Ecto neural progenitor cell (in vitro differentiated cells): ENCODE measurements at places on chromosomes 4 and X.

- DNase-seq, result no peak
Measured at GRCh38 chr4:47510506-47511143, 25.6 kb downstream of the ATP10D start.

DNA sequence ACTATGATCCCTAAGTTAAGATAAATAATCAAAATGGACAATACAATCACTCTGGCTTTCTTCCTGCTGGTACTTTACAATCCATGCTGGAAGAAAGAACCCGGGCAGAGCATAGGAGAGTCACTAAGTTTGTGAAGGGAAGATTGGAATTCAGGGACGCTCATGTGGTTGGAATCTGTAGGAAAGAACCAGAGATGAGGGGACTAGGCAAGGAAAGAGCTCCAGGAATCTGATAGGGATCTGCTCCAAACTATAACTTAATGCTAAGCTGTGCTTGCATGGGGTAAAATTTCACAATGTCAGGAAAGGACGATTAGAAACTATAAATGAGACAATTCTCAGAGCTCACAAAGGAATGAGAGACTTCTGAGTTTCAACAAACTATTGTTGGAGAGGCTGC, 167.5 kb downstream of the ADGRA3 start:
- DNase-seq, result no peak

GRCh38 chr4:111988514-111988913, 156.7 kb upstream of the FAM241A start:
- no peak for DNase-seq

- DNase-seq, result no peak
Measured at GRCh38 chrX:100681599-100681998, 37.6 kb downstream of the SRPX2 start.

GRCh38 chr4:151652841-151653547, 107.8 kb downstream of the GATB start:
- DNase-seq, result no peak

GRCh38 chr4:110543577-110543976, 67.6 kb downstream of the ENPEP start:
- no peak for DNase-seq

- DNase-seq, result no peak
Measured at GRCh38 chrX:46547857-46548256, 2.6 kb upstream of the ZNF674 start.

DNA sequence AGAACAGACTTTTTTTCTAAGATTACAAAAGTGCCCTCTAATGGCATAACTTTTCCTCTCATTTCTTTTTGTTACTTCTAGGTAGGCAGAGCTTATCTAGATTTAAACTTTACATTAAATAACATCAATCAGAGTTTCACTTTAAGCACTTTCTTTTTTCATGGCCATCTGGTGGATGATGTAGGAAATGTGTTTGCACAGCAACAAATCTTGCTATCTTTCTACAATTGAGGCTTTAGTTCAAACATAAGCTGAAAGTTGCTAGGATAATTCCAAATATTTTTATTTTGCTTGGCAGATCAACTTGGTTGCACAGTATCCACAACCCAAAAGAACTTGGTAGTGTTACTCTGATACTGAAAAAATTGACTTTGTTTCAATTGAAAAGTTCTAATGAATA, 22.0 kb downstream of the NDNF start:
- DNase-seq, result no peak

DNA sequence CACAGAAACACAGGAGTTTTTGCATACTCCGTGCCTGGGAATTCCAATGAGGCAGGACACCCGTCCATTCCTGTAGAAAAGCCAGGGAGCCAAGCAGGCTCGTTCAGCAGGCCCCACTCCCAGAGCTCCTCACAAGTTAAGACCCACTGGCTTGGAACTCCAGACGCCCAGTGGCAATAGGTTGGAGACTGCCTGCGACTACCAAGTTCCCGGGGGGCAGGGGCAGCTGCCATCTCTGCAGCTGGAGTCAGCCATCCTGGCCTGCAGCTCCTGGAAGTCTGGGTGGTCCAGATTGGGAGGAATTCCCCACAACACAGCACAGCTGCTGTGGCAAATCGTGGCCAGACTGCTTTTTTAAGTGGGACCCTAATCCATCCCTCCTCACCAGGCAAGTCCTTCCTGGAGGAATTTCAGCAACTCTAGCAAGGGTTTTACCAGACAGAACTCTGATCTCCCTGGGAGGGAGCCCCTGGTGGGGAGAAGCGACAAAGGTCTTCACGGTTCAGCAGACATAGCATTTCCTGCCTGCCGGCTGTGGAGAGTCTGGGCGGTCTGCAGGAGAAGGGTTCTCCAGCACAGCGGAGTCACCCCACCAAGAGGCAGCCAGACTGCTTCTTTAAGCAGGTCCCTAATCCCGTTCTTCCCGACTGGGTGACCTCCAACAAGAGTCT, 231.9 kb downstream of the STPG2 start:
- peak; percentile 55 for DNase-seq

GRCh38 chrX:72299891-72300630, 5.7 kb downstream of the CITED1 start:
- DNase-seq, result no peak

GRCh38 chr4:153402366-153402765, 57.9 kb downstream of the MND1 start:
- DNase-seq, result no peak

DNA sequence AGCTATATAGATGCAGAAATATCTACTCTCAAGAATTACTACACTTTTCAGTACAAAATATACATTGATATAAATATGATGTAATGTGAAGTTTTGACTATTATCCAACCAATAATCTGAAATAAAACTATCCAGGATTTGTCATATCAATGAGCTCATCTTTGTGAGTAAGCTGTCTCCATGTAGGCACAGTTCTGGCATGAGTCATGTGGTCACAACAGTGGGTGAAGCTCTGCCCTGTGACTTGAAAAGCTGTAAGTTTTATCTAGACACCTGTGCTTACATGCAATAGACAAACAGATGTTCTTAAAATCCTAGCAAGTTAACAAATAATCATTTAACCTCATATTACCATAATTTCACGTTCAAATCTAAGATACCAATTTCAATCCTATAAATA, 192.7 kb downstream of the GABRG1 start:
- DNase-seq, result no peak

DNA sequence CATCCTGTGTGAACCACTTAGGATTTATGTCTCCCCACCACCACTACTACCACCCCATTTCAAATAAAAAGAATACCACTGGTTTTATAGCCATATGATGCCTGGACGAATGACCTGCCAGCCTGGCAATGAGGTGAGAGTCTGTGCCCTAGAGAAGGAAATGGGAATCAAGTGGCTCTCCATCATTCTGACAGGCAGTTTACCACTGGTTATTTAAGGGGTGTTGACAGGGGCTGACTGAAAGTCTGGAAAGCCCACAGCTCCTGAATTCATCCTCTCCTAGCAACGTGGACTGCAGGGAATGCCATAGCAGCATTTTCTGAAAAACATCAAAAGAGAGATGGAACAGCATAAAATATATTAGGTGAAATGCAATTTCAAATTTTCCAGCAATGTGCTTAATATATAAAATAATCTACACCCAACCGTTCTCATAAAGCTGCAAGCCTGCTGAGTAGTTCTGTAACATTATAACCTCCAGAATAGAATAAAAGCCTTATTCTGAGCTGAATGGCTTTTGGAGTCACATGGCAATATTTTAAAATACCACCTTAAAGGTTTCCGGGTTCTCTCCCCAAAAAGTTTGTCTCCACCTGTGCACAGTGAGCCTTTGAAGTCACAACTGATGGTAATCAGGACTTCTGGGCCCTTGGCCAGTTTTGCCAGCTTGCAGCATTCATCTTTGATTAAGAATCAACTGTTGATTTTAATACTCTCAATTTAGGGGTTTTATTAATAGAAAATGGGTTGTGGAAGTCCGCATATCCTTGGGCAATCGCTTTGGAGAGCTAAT, 121.5 kb downstream of the DCTD start:
- DNase-seq, result no peak

DNA sequence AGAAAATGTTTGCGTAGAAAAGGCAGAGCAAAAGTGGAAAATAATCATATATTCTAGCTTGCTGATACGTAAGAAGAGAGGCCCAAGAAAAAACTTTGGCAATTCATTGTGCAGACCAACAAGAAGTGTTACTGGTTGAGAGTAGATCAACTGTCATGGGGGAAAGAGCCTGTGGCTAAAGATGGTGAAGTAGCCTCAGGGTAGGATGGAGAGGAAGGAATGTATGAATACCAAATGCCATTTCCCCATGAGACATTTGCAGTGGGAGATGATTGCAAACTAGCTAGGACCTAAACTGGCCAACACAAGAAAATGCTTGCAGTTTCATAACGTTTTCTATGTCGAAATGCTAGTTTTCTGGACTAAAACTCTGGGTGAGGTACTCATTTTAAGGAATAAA, 47.7 kb upstream of the ADGRL3 start:
- no peak for DNase-seq

GRCh38 chr4:61376301-61376700, 176.2 kb downstream of the ADGRL3 start:
- DNase-seq, result no peak

DNA sequence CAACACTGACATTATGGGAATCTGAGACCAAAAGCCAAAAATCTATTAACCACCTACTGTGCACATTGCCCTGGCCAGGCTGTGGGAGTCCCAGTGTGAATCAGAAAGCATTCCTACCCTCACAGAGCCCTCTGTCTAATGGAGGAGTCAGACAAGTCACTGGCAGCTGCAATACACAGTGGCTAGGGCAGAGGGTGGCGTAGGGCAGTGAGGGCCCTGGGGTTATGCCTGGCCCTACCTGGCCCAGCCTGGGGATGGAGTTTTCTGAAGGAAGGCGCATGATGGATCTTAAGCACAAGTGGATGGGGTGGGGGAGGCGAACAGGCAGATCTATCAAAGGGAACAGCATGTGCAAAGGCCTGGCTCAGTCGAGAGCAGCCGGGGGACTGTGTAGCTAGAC, 10.8 kb downstream of the JAKMIP1 start:
- DNase-seq, result no peak

GRCh38 chrX:63350465-63350877, 661 bp downstream of the SPIN4 start:
- peak; percentile 49 for DNase-seq

- no peak for DNase-seq
Measured at GRCh38 chr4:5730436-5730835, 19.4 kb downstream of the EVC start.

DNA sequence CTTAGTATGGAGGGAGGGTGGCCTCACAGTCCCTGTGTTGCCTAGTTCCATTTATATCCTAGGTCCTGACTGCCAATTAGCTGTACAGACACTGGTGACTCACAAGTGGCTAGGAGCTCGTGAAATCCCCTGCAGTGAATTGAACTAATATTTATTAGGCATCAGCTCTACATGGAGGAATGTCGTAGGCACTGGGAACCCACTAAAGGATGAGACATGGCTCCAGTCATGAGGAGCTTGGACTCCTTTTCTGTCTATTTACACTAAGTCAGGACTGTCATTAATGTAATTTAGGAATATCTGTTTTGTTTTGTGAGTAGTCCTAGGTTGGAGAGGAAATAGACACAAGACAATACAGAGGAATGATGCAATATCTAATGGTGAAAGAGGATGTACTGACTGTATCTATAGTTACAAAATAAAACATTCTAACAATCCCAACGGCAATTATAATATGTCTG, 67.7 kb downstream of the MID1IP1 start:
- no peak for DNase-seq

- DNase-seq, result no peak
Measured at GRCh38 chr4:84479663-84480062, 19.4 kb downstream of the NKX6-1 start.

DNA sequence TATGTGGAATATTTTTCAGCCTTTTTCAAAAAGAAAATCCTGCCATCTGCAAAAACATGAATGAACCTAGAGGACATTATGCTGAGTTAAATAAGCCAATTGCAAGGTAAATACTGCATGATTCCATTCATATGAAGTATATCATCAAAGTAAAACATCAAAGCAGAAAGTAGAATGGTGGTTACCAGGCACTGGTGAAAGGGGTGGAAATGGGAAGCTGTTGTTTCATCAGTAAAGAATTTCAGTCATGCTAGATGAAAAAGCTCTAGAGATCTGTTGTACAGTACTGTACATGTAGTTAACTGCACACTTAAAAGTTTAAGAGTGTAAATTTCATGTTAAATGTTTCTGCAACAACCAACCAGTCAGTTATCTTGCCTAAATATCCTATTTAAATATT, 196.8 kb upstream of the ADGRL3 start:
- DNase-seq, result no peak

- DNase-seq, result no peak
Measured at GRCh38 chr4:3413675-3414420, 27.9 kb upstream of the HGFAC start.

DNA sequence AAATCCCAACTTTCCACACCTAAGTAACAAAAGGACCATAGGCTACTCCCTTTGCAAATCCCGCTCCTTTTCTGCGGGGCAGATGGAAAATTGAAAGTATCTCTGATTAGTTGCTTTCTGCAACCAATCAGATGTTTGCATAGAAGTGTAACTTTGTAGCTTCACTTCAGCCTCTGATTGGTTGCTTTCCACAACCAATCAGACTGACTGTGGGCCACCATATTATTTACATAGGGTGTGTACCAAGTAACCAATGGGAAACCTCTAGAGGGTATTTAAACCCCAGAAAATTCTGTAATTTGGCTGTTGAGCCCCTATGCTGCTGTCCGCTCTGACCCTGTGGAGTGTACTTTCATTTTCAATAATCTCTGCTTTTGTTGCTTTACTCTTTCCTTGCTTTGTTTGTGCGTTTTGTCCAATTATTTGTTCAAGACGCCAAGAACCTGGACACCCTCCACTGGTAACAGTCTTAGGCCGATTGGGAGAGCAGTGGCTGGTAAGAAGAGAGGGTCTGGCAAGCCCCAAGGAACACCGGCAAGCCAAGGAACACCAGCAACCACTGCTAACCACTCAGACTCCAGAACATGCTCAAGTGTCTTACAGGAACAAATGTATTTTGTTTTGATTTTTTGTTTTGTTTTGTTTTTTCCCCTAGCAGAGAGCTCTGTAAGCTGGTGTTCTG, 125.5 kb upstream of the MAP3K15 start:
- DNase-seq, result no peak

GRCh38 chr4:135354876-135355275, 1153.3 kb upstream of the PABPC4L start:
- no peak for DNase-seq

DNA sequence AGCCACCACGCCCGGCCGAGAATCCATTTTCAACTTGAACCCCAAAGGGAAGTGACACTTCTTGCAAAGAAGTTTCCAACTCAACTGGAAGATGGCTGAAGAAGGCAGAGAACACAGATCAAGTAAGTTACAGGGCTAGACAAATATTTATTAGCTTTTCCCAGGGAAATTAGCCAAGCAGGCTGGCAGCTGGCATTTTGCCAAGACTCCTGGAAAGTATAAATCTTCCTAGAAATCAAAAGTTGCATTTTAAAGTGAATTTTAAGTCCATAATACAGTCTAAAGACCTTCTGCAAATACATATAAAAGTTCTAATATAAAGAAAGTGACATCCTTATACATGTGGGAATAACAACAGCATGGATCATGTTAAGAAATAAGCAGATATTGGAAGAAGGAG, 3.4 kb upstream of the MRPL1 start:
- DNase-seq, result no peak

DNA sequence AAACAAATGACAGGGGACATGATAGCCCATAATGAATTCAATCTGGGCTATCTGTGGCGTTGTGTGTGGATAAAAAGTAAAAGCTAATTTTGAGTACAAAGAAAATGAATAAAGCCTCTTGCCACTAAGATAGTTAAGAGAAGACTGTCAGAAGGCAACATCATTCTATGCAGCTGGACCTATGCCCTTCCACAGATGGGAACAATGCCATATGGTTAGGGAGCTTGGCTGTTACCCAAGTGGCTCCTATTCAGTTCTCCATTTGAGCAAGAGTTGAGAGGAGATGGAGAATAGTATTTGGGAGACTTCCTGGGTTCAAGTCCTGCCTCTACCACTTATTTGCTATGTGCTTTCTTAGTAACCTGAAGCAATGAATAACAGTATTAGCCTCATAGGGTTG, 107.7 kb downstream of the ANXA3 start:
- no peak for DNase-seq
